ENCODE measurements at places on chromosomes 3 and 15. TPM values are rescaled to one million over a fixed set of nuclear protein-coding genes. Genes with fewer than 3 reads are reported as not detected.

- DNase-seq, result no peak
These were observed 97.7 kb upstream of the PHLDB2 start for GRCh38 chr3:111761309-111761795.

- no peak for DNase-seq
These were observed 19.6 kb upstream of the CHMP2B start for GRCh38 chr3:87207460-87207859.

DNA sequence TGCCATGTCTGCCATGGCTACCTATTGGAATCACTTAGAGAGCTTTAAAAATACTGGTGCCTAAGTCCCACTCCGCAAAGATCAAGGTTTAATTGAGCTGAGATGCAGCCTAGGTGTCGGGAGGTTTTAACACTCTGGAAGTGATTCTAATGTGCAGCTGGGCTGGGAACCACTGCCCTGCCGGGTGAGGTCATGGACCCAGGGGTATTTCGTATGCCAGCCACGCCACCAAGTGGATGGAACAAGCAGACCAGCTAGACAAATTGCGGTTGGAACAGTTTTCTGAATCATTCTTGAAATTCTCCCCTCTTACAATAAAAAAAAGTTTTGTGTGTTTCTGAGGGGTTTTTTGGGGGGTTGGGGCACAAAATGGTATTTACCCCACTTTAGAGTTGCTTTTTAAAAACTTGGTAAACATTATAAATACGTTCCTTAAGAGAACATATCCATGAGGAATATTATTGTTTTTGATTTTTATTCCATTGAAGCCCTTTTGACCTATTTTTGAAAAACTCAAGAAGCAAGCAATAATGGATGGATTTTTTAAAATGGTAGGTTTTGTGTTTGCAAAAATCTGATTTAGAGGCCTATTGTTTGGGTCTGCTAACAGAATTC is 66.2 kb upstream of the CSTA start:
- DNase-seq, result peak; percentile 21

DNA sequence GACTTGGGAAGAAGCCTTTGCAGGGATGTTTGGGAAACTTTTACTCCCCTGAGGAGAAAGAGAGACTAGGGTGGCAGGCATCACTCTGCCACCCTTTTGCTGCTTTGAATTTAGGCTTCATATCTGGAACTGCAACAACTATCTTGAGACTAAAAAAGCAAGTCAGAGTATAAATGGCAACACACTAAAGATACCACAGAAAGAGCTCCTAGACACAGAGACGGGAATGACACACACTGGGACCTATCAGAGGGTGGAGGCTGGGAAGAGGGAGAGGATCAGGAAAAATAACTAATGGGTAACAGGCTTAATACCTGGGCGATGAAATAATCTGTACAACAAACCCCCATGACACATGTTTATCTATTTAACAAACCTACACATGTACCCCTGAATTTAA is 237.8 kb downstream of the FGF12 start:
- DNase-seq, result no peak

GRCh38 chr3:125477701-125478100 is 42.3 kb downstream of the SNX4 start:
- DNase-seq, result no peak

- no peak for DNase-seq
These were observed 30.5 kb upstream of the TNFSF10 start for GRCh38 chr3:172553526-172554252.

GRCh38 chr3:173403376-173403775 is 5.8 kb downstream of the NLGN1 start:
- no peak for DNase-seq

GRCh38 chr3:11155341-11156025 is 1.2 kb downstream of the HRH1 start:
- DNase-seq, result no peak

DNA sequence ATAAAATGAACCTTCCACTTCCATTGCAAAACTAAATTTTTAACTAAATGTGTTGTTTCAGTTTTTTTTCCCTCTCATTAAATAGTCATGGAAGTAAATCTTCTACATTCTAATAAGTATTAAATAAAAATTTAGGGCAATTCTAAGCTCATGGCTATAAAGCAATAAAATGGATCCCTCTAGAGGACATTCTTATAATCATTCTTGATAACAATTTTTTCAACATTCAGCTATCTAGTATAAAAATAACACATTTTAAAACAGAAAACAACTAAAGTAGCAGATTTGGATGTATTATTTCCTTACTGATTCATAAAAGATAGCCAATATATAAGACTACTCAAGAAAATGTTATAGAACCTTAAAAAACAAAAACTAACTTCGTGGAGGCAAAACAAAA is 393.1 kb downstream of the PLOD2 start:
- DNase-seq, result no peak

DNA sequence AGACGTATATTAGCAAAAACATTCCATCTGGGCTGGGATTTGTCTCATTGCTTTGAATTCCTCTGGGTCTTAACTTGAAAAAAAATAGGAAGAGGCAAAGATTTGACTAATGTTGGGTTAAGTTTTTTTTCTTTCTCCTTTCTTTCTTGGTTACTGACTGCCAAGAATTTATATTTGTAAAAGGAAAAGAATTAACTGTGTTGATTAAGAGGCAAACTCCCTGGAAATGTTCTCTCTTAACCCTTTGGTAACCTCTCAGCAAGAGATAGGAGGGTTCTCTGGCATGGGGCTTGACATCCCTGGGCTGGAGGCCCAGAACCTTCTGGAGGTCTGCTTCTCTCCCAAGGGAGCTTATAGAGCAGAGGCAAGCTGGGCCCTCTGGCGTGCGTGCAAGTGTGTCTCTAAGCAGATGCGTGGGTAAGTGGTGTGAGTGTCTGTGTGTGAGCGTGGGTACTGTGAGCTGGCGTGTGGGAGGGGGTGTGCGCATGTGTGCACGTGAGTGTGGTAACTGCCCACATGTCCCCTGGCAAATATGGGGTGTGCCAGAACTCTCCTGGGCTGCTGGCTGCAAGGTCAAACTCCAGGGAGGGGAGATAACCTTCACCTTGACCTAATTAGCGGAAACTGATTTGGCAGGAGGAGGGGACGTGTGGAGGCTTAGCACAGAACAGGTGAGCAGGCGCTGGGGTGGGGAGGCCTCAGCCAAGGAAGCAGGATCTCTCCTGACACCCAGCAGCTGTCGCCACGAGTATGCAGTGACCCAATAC is 49.4 kb upstream of the MAGEF1 start:
- DNase-seq, result peak; percentile 49

GRCh38 chr3:148367756-148368155 is 329.9 kb upstream of the AGTR1 start:
- DNase-seq, result peak; percentile 1

Gene SLC22A13
- polyA plus RNA-seq, result 0.06 TPM

Gene KY
- 0.58 TPM for polyA plus RNA-seq

Gene CCDC54
- 0.08 TPM for polyA plus RNA-seq

Gene CGNL1
- polyA plus RNA-seq, result 34.4 TPM

Gene ADAMTS7
- polyA plus RNA-seq, result 29.4 TPM
